T-helper 1 cell (primary cell): ENCODE measurements at places on chromosomes 11 and 22.
A peak's percentile ranks its signal among the peaks of the same experiment; 100 is the strongest.

- no peak for DNase-seq
These were observed 274.9 kb downstream of the FAM181B start for GRCh38 chr11:82458761-82459160.

- no peak for DNase-seq
These were observed 46.3 kb upstream of the RRM1 start for GRCh38 chr11:4048340-4048739.

- DNase-seq = no peak
These were observed 43.7 kb downstream of the MED15 start for GRCh38 chr22:20550851-20551744.

- DNase-seq = no peak
These were observed 77.8 kb downstream of the C11orf91 start for GRCh38 chr11:33622806-33623205.

DNA sequence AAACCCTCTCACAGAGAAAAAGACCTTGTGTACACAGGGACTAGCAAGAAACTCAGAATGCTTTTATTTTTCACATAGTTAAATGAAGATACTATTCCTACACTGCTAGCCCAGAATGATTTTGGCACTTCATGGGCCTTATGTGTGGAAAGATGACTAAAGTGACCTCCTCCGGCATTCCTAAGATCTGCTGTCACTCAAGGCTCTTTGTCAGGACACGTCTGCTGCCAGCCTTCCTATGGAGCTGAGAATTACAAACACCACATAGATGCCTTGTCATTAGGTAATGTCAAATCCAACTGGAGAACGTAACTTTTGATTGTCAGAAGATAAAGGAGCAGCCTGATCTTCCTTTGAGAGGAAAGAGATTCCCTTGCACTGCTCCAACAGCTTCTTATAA is 249.1 kb downstream of the FAT3 start:
- no peak for DNase-seq

- no peak for DNase-seq
These were observed 63.9 kb downstream of the MYO7A start for GRCh38 chr11:77191823-77192495.

DNA sequence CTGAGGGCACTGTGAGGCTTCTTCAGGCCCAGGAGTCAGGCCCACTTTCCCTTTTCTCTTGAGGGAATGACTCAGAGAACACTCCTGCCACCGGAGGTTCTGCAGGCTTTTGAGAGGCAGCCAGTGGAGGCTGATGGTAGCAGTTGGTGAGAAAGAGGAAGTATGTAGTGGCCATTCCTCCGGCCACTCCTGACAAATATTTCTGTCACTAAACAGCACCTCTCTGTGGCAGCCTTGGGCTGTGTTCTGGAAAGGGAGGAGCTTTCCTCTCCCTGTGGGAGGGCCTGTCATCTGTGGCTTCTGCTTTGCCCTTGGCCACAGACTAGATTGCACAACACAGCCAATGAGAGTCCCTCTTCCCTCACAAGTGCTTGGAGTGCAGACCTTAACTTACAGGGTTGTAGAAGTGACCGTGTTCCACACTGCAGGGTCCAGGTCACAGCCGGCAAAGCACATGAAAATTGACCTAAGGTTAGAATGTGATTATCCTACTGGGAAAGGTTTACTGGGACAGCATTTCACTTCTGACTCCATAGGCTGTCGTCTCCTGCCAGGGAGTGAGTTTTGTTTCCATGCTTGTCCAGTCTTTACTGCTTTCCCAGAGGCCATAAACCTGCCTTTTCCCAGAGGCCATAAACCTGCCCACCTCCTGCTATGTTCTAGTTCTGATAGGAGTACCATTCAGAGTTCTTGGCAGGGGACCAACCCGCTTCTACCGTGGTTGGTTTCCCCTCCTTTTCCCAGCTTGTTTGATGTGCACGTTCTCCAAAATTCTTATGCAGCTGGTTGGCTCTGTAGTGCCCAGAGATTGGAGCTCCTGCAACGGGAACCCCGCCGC is 33.3 kb downstream of the MARK2 start:
- no peak for DNase-seq

DNA sequence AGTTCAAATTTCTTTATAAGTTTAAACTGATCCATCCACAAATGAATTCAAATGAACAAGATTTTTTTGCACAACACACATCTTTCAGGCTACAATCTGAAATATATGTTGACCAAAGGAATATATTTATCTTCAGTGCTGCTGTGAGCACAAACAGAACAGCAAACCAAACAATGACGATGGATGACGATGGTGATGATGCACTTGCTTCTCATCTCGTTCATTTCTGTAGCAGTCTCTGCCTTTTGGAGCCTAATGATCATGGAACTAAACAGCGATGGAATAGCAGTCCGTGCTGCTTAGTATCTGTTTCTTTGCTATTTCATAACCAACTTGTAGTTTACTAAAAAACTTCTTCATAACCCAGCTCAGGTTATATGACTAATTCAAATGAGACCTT is 220.7 kb upstream of the BLID start:
- no peak for DNase-seq

- no peak for DNase-seq
These were observed 4.0 kb downstream of the SSRP1 start for GRCh38 chr11:57331720-57332119.

DNA sequence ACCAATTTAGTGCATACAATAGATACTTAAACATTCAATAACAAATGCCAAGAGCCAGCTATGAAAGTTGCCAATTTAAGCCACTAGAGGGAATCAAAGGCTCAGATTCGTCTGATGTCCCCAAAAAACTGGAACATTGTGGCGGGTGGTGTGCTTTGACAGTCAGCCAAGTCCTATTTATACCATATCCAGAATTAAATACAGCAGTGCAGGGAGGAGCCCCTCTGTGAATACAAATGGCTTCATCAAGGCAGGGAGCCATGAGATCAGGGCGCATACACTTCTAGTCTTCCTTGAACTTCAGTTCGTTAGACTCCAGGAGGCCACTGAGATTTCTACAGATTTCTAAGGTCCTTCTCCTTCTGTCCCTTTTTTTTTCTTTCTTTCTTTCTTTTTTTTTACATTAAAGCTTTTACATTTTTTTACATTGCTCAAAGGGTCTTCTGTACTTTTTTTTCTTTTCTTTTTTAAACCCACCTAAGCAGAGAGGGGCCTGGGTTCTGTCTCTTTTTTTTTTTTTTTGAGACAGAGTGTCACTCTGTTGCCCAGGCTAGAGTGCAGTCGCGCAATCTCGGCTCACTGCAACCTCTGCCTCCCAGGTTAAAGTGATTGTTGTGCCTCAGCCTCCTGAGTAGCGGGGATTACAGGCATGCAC is 41.5 kb upstream of the HSPA8 start:
- peak; percentile 18 for DNase-seq

GRCh38 chr22:36100134-36100824 is 60.3 kb downstream of the APOL3 start:
- no peak for DNase-seq

DNA sequence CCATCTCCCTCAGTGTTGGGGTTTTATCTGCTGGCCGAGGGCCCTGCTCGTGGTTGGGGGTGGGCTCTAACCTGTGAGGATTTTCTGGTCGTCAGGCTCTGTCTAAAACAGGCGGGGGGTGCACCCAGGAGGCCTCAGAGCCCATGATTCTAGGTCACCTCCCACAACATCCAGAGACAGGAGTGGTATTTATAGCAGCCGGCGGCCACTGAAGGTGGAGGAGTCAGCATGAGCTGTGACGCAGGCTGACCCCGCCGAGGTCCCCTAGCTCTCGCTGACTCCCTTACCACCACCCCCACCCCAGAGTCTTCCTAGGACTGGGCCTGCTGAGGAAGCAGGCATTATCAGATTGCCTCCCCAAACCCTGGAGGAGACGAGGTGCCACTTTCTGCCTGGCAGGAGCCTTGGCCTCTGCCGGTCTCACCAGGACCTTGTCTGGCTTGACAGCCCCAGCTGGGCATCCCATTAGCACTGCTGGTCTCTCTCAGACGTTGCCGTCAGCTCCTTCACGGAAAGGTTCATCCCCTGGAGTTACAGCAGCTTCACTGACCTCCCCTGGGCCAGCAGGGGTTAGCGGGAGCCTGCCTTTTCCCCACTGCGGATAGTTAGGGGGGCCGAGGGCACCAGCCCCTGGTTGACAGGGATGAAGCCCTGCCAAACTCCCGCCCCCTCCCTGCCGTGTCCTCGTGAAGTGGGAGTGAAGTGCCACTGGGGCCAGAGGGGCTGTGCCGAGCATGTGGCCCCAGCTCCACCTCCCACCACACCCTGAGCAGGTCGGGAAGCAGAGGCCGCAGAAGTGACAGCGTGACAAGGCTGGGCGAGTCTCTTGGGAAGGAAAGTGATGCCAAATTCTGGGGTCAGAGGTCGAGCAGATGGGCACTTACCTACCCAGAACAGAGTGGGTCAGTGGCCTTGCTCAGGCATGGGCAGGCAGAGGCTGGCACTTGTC is 26.5 kb downstream of the DAGLA start:
- no peak for DNase-seq

DNA sequence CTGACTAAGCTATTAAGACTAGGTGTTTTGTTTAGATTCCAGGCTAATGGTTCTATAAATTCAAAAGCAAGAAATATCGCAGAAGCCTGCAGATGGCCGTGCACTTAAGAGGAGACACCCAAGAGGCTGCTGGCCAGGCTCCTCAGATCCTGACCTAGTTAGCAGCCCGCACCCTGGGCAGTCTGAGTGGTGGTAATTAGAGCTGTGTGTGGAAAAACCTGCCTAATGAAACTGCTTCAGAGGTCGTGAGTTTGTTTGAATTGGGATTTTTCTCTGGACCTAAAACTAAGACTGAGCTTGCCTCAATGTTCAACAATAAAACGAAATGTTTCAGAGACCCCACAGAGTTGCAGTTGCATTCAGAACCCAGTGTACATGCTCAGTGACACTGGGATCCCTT is 627.7 kb downstream of the OPCML start:
- DNase-seq = no peak

- DNase-seq = no peak
These were observed 56.5 kb upstream of the CABP7 start for GRCh38 chr22:29663180-29663821.

DNA sequence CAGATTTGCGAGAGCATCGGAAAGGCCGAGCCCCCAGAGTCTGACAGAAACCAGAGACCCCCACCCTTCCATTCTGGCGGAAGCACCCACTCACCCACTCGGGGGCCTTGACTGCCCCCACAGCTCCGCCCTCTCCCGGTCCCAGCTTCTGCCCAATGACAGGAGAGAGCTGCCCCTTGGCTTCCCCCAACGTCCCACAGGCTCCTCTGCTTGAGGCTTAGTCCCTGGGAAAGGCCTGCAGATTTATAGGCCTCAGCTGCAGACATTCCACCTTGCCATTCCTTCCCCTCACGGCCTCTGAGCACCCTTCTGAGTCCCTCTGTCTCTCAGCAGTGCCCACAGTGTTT is 125.0 kb upstream of the NCAM1 start:
- DNase-seq = no peak

GRCh38 chr11:6402561-6402981 is 12.3 kb downstream of the SMPD1 start:
- DNase-seq = peak; percentile 91

DNA sequence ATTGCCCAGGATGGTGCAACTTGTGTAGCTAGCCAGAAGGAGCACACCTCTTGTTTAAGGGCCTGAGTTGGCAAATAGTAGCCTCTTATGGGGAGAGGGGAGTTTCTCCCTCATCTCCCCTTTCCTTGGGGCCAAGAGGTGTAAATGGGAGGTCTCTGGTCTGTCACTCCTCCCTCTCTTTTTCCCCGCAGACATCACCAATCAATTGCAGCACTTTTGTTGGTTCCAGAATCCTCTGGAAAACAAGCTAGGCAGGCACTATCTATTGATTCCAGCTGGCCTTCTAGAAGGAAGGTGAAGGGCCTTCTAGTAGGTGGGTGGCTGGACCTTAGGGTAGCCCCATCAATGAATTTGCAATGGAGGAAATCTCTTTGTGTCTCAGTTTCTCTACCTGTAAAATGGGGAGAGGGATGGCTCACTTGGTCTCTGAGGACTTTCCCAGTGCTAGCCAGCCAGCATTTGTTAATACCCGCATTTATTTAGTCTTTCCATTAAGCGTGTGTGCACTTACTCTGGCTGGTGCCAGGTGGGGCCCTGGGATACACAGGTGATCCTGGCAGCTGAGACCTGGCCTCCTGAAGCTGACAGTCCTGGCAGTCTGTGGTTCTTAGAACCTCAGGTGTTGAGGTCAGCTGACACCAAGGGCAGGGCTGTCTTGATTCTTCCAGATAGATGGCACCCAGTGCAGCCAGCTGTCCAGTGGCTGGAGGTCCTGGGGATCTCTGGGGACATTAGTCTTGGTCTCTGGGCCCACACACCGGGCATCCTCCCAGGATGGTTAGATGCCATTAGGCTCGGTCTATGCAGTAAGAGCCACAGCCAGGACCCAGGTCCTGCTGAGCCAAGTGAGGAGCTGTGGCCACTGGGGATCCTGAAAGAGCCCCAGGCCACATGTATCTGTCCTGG is 51.7 kb downstream of the TSPAN18 start:
- DNase-seq = no peak

GRCh38 chr22:47094861-47095330 is 332.4 kb downstream of the TBC1D22A start:
- no peak for DNase-seq

- DNase-seq = no peak
These were observed 189.1 kb upstream of the FAT3 start for GRCh38 chr11:92035488-92035887.

DNA sequence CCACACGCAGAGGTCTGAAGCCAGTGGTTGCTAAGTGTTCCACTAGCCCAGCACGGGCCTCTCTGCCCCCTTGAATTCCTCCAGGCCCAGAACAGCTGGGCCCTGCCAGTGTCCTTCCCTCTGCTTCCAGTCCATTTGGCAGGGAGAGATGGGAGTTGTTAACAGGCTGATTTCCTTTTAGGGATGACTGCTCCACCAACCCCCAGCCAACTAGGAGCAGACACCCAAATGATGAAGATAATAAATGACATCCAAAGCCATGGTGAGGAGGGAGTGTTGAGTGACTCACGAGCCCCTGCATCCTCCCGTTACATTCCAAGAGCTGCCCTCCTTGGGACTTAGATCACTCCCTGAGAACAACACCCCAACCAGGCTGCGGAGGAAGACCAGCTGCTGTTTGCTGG is 20.6 kb downstream of the PARVA start:
- DNase-seq = no peak

- no peak for DNase-seq
These were observed 241.8 kb upstream of the UBASH3B start for GRCh38 chr11:122413677-122414076.

GRCh38 chr22:48980409-48980808 is 847.3 kb downstream of the BRD1 start:
- no peak for DNase-seq

- DNase-seq = peak; percentile 37
These were observed 2.8 kb downstream of the IL17RA start for GRCh38 chr22:17087498-17088131.

GRCh38 chr11:116110802-116111201 is 606.6 kb upstream of the CADM1 start:
- no peak for DNase-seq

- no peak for DNase-seq
These were observed 62.5 kb downstream of the FEZ1 start for GRCh38 chr11:125433454-125434121.

DNA sequence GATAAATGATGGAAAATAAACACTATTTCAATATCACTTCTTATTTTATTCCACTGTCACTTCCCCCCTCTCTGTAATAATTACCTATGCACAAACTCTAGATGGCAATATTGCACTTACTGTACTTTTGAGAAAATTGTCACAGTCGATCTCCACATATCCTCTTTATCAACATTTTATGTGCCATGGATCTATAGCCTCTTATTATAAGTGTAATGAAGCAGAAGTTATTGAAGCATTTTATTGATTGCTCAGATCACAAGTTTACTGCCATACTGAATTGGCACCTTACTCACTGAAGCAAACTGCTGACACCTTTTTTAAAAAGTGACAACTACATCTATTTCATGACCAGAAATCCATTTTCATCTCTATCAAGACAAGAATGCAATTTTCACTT is 133.4 kb downstream of the DCDC1 start:
- no peak for DNase-seq
